Activated naive CD8-positive, alpha-beta T cell treated with anti-CD3 and anti-CD28 coated beads, Interleukin-2, amount 10 ng/mL, durations not matched to agents 7 days and 5 days (primary cell): ENCODE measurements at places on chromosomes 13 and 19. TPM values are rescaled to one million over a fixed set of nuclear protein-coding genes. Genes with fewer than 3 reads are reported as not detected.

TTC9B gene
- not detected for total RNA-seq

ZNF835 gene
- 6.5 TPM for total RNA-seq

MRI1 gene
- total RNA-seq = 65.3 TPM

DNA sequence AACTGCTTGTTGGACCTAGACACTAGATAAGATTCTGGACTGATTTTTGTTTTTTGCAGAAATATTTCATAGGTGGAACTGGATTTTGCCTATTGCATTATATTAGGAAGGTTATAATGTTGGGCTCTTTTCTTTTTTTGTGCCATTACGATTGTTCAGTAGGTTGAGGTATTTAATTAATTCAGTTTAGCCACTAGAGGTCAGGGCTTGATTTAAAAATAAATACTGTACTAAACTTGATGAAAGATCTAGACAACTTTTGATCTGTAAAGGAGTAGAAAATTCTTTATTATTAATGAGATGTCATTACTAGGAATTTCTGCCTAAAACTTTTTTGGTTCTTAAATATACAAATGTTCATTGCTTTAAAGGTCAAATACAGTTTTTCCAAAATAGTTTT, 15.2 kb upstream of the SUPT20H start:
- no peak overlapping the region for H3K27ac ChIP-seq
- H3K27me3 ChIP-seq = peaks cover 2% of the 10 kb centered on the region
- no peaks in the 10 kb centered on the region for H3K4me1 ChIP-seq
- H3K4me3 ChIP-seq = no peak overlapping the region
